ENCODE measurements at places on chromosomes 13 and 19. TPM values are rescaled to one million over a fixed set of nuclear protein-coding genes. Genes with fewer than 3 reads are reported as not detected.

GRCh38 chr19:54532528-54532927, 29.9 kb downstream of the LAIR2 start:
- peak; percentile 20 for DNase-seq
- no peaks in the 10 kb centered on the region for H3K36me3 ChIP-seq
- H3K4me1 ChIP-seq, result peaks cover 48% of the 10 kb centered on the region
- H3K4me3 ChIP-seq, result peak overlapping the region; percentile 39
- H3K27ac ChIP-seq, result no peak overlapping the region
- H3K27me3 ChIP-seq, result peaks cover 48% of the 10 kb centered on the region

- H3K4me3 ChIP-seq, result peak overlapping the region; percentile 94
- peak overlapping the region; percentile 85 for H3K27ac ChIP-seq
- H3K4me1 ChIP-seq, result peaks cover 32% of the 10 kb centered on the region
- DNase-seq, result peak; percentile 14
- peaks cover 23% of the 10 kb centered on the region for H3K27me3 ChIP-seq
These were observed 595 bp upstream of the RAB20 start for GRCh38 chr13:110562036-110562597.

DNA sequence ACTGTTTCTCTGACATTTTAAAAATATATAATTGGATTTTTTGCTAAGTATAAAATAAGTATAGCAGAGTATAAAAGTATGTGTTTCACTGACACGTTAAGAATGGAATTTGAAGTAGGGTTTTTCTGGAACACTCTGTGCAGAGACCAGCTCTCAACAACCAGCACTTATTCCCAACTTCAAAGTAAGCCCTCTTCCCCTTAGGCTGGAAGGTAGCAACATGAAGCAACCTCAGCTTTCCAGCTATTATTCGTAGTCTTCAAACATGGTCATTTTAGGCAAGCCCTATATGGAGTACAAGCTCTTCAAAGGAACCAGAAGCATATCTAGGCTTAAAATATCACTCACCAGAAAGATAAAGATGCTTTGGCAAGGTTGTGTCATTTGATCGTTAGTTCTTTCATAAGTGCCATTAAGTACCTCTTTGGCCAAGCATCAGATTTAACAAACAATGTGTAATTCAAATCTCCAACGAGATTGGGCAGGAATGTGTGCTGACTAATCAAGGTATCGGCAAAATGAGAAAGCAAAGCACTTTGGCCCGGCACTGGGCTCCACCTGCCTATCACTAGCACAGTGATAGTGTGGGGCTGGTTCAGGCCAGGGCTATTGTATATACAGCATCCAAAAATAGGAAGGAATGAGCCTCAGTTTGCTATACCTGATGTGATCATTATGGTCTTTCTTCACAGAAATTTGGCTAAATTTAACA, 95.9 kb upstream of the FREM2 start:
- H3K4me3 ChIP-seq, result no peak overlapping the region
- DNase-seq, result no peak
- no peak overlapping the region for H3K27ac ChIP-seq
- H3K4me1 ChIP-seq, result no peaks in the 10 kb centered on the region

DNA sequence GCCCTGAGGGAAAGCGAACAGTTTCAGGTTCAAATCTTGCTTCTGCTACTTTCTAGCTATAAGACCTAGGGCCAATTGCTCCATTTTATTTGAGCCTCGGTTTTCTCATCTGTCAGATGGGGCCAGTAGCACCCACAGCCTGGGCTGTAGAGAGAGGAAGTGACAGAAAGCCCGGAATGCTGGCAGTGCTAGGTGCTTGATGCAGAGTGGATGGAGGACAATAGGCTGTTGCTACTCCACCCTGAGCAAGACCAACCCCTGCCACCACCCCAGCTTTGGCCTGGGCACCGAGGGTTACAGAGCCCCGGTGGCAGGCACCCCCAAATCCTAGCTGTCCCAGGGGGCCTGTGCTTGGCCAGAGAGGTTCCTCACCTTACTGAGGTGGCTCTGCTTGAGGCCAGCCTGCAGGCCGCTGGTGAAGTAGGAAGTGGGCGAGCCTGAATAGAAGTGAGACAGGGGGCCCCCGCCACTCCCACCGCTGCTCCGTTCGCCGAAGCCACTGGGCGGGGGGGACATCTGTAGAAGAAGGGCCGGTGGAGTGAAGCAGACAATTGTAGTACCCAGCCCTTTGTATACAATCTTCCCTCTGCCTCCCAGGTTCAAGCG, 2.1 kb upstream of the FDX2 start:
- peaks cover 21% of the 10 kb centered on the region for H3K36me3 ChIP-seq
- H3K4me1 ChIP-seq, result peaks cover 19% of the 10 kb centered on the region
- no peaks in the 10 kb centered on the region for H3K27me3 ChIP-seq
- no peak overlapping the region for H3K4me3 ChIP-seq
- DNase-seq, result no peak
- no peak overlapping the region for H3K27ac ChIP-seq

DNA sequence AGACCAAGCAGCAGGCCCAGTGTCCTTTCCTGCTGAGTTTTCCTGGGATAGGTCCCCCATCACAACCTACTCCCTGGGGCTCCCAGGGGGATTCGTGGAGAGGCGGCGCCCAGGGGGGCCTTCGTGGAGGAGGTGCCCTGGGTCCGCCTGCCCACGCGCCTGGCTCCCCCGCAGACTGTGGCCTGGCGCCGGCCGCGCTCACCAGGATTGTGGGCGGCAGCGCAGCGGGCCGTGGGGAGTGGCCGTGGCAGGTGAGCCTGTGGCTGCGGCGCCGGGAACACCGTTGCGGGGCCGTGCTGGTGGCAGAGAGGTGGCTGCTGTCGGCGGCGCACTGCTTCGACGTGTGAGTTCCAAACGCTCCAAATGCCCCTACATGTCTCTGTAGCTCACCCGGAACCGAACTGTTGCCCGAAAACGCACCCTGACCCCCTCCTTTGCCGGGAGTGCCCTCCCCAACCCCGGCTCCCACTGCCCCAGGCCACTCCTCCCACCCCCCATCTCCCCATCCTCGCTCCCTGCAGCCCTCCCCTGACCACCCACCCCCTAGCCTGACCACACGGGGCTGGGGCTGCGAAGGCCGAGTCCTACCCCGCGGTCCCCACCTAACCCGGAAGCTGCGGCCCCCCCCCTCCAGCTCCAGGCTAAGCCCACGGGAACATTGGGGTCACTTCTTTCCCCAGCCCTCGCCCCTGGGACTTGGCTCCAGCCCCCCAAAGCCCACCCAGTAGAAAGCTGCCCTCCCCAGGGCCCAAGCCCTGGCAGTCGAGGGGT, 3.3 kb downstream of the TIMM13 start:
- peaks cover 8% of the 10 kb centered on the region for H3K36me3 ChIP-seq
- no peak overlapping the region for H3K27ac ChIP-seq
- H3K4me1 ChIP-seq, result peaks cover 12% of the 10 kb centered on the region
- H3K27me3 ChIP-seq, result no peaks in the 10 kb centered on the region
- H3K4me3 ChIP-seq, result no peak overlapping the region

DNA sequence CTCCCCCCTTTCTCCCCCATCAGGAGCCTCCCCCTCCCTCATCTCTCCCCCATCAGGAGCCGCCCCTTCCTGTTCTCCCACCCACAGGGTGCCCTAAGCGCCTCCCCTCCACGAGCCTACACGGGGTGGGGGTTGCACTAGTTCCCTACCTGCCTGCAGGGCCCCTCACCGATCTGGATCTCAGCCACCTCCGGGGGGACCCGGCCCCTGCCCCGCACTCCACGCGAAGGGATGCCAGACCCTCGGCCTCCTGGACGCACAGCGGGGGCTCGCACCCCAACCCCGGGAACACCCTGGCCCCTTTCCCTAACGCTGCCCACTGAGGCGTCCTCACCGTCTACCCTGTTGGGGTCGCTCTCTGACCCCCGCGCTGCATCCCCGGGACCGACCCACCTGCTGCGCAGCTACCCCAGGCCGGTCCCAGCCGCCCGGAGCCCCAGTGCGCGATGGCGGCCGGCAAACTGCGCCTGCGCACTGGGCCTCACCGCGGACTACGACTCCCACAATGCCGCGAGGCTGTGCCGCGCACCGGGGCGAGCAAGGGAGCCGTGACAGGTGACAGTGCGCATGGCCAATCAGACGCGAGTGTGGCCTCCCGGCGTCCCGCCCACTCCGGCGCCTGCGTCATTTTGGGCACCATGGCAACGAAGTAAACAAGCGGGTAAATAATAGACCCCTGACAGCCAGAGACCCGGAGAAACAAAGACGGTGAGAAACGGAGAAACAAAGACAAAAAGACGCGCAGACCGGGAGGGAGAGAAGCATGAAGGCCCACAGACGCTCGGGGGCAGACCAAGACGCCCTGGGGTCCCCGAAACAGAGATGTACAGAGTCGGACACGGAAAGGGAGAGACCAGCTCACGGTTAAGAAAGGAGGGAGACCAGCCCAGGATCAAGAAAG, at the start of gene ZSCAN18:
Gene ZSCAN18, minus strand, starts transcription at position 451 of the 901 bp plus-strand sequence. CDS start 7,964 bp downstream, outside the sequence.
- no peaks in the 10 kb centered on the region for H3K27me3 ChIP-seq
- peak; percentile 94 for DNase-seq
- H3K36me3 ChIP-seq, result peaks cover 22% of the 10 kb centered on the region
- H3K4me3 ChIP-seq, result peak within 1 kb of the TSS; percentile 82

GRCh38 chr13:23020246-23020843, 160.4 kb upstream of the SGCG start:
- peak; percentile 41 for DNase-seq
- no peak overlapping the region for H3K27ac ChIP-seq
- no peaks in the 10 kb centered on the region for H3K36me3 ChIP-seq
- no peak overlapping the region for H3K4me3 ChIP-seq

DNA sequence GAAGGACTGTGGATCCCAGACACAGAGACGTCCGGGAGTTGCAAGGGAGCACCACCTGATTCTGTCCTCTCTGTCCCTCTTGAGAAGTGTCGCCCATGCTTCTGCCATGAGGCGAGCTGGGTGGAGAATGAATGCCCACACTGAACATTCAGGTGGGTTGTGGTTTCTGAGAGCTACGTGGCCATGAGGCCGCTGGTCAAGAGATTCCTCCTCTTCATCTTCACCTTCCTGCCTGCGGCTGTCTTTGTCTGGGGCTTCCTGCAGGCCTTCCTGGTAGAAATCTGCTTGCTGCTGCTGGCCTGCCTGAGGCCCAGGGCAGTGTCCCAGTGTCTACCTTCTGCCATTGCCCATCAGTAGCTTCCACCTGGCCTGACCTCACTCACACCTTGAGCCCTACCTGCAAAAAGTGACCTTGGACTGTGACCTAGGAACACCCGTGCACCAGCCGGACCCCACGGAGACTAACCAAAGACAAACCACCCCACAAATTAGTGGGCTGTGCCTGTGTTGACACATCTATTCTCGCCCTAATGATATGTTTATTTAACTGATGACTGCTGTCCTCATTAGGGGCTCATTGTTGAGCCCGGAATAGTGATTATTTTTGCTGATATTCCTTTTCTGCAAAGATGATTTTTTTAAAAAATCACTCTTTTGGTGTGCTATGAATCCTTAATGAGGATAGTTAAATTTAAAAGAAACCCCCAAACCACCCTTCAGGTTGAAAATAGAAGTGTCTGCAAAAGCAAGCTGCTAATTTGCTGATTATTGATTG, 38.7 kb upstream of the ZNF536 start:
- H3K27me3 ChIP-seq, result no peaks in the 10 kb centered on the region
- no peaks in the 10 kb centered on the region for H3K4me1 ChIP-seq
- H3K36me3 ChIP-seq, result no peaks in the 10 kb centered on the region
- H3K27ac ChIP-seq, result no peak overlapping the region
- no peak overlapping the region for H3K4me3 ChIP-seq

GRCh38 chr13:43122791-43123190, 99.4 kb downstream of the DNAJC15 start:
- H3K4me3 ChIP-seq, result no peak overlapping the region
- peaks cover 2% of the 10 kb centered on the region for H3K27me3 ChIP-seq
- no peak for DNase-seq
- H3K4me1 ChIP-seq, result peaks cover 5% of the 10 kb centered on the region
- no peaks in the 10 kb centered on the region for H3K36me3 ChIP-seq

- no peaks in the 10 kb centered on the region for H3K36me3 ChIP-seq
- no peaks in the 10 kb centered on the region for H3K4me1 ChIP-seq
- no peak for DNase-seq
- H3K4me3 ChIP-seq, result no peak overlapping the region
These were observed 689.1 kb upstream of the GPC6 start for GRCh38 chr13:92537471-92537870.

- H3K36me3 ChIP-seq, result peaks cover 53% of the 10 kb centered on the region
- H3K4me1 ChIP-seq, result peaks cover 11% of the 10 kb centered on the region
- H3K27ac ChIP-seq, result peak overlapping the region; percentile 27
- DNase-seq, result no peak
These were observed 12.5 kb downstream of the SLC44A2 start for GRCh38 chr19:10637894-10638293.

- no peak overlapping the region for H3K4me3 ChIP-seq
- peaks cover 10% of the 10 kb centered on the region for H3K27me3 ChIP-seq
- H3K36me3 ChIP-seq, result no peaks in the 10 kb centered on the region
- H3K4me1 ChIP-seq, result peaks cover 5% of the 10 kb centered on the region
- DNase-seq, result no peak
These were observed 36.2 kb downstream of the ATP12A start for GRCh38 chr13:24716446-24716845.

DNA sequence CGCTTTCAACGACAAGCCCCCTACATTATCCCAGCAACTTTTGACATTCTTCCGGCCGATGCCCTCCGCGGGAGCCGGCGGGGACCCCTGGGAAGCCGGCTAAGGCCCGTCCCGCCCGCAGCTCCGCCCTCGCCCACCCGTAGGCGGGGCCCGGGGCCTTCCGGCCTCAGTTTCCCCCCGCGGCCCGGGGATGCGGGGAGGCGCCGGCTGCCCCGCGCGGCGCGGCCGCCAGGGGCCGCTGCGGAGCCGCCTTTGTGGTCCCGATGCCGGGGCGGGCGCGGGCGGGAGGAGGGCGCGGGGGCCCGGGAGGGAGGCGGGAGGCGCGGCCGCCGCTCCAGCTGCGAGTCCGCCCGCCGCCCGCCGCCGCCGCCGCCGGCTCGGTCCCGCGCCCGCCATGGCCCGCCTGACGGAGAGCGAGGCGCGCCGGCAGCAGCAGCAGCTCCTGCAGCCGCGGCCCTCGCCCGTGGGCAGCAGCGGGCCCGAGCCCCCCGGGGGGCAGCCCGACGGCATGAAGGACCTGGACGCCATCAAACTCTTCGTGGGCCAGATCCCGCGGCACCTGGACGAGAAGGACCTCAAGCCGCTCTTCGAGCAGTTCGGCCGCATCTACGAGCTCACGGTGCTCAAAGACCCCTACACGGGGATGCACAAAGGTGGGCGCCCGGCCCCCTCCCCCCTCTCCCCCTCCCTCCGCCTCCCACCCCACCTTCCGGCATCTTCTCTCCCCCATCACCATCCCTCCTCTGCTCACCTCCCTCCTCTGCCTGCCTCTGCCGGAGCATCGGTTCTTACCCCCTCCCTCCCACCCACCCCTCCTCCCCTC, at the start of gene CELF5:
Gene CELF5, plus strand, starts transcription at position 316 of the 823 bp plus-strand sequence. Its CDS starts 79 bp downstream, at position 395.
- H3K27me3 ChIP-seq, result peaks cover 30% of the 10 kb centered on the region
- H3K4me1 ChIP-seq, result no peaks in the 10 kb centered on the region
- no peak within 1 kb of the TSS for H3K27ac ChIP-seq

ZNF581 gene
- total RNA-seq, result 24.1 TPM

ZNF30 gene
- total RNA-seq, result 4.0 TPM

IQCN gene
- total RNA-seq, result 6.3 TPM

SUGT1 gene
- total RNA-seq, result 48.3 TPM

SIGLECL1 gene
- not detected for total RNA-seq

PEPD gene
- 44.5 TPM for total RNA-seq

ZNF558 gene
- total RNA-seq, result 19.5 TPM

CACNG6 gene
- not detected for total RNA-seq

ZNF780B gene
- 30.5 TPM for total RNA-seq

Measured in activated CD4-positive, alpha-beta T cell treated with anti-CD3 and anti-CD28 coated beads, Interleukin-2, amount 10 ng/mL, durations not matched to agents 7 days and 5 days (primary cell).